Fibroblast of skin of right quadriceps (primary cell): ENCODE measurements at places on chromosomes 3 and 15.

DNA sequence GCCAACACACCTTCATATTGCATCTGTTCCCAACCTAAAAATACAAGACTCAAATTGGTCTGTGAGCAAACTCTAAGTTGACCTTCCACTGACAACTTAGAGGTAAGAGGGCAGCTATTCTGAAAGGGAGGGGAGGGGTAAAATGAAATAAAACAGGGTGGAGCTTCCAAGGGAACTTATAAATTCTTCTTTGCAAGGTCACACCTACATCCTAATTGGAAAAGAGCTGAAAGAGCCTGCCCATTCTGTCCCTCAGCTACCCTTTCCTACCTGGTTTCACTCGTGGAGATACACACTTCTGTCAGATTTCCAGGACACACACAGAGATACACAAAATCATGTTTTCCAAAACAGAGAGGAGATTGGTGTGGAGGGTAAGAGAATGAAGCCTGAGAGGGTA, 1.0 kb downstream of the ILDR1 start:
- no peak for DNase-seq

- DNase-seq = peak; percentile 13
Measured at GRCh38 chr3:30399394-30400181, 206.8 kb upstream of the TGFBR2 start.

- no peak for DNase-seq
Measured at GRCh38 chr15:68798346-68799094, 22.2 kb downstream of the ANP32A start.

DNA sequence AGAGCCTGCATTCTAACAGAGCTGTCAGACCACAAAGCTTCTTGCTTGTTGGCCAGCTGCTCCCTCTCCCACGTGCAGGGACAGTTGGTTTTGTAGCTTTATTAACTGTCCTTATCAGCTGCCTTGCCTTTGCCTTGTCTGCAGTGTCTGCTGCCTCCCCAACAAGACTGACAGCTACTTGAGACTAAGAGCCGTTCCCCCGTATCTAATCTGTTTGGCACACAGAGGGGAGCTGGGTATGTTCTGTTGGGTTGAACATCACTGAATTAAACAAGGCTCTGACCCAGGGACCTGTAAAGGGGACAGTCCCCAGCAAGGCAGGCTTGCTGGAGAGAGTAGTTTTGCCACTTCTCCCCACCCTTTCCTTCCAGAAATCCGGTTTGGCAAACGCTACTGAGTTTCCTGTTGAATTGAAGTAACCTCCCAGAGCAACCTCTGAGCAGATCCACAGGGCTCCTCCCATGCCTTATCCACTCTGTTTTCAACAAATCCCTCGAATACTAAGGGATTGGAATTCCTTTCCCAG, 116.1 kb downstream of the ANP32A start:
- peak; percentile 23 for DNase-seq

- peak; percentile 43 for DNase-seq
Measured at GRCh38 chr15:36888011-36888992, 212.0 kb downstream of the MEIS2 start.

DNA sequence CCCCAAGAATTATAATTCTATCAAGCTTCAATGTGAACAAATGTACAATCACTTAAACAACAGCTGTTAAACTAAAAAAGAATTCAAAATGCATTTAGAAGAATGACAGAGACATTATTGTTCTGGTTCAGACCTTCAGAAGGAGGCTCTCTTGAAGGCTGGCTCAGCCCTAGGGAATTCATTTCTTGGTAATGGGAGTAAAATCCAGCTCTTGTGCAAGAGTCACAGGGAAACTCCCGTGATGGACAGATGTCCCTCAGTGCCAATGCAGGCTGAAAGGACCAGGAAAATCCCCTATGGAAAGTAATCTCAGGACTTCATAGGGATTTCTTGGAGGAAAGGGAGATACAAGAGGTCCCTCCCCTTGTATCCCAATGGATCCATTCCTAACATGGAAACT, 149.9 kb upstream of the STT3B start:
- no peak for DNase-seq

- no peak for DNase-seq
Measured at GRCh38 chr3:194925614-194926013, 239.9 kb downstream of the FAM43A start.

DNA sequence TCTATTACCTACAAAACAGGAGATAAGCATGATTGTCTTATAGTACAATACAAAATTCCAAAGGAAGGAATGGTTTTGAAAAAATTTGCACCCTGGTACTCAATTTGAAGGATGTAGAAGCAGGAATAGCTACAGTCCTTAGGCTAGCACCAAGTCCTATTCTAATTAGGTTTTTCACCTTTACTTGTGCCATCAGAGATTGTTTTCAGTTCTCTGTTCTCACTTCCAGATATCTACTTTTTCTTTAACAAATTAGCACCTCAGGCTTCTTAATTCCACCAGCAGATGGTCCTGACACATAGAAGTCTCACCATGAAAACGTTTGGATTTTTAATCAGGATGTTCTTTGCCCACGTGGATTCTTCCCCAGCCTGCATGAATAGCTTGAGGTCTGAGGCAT, 43.8 kb downstream of the IL5RA start:
- DNase-seq = no peak

- DNase-seq = no peak
Measured at GRCh38 chr3:196390116-196390515, 42.1 kb downstream of the UBXN7 start.

GRCh38 chr3:144437989-144438388, 466.4 kb downstream of the DIPK2A start:
- no peak for DNase-seq

- no peak for DNase-seq
Measured at GRCh38 chr3:157241599-157241998, 81.7 kb upstream of the CCNL1 start.

GRCh38 chr3:50442945-50443579, 60.4 kb downstream of the CACNA2D2 start:
- no peak for DNase-seq

DNA sequence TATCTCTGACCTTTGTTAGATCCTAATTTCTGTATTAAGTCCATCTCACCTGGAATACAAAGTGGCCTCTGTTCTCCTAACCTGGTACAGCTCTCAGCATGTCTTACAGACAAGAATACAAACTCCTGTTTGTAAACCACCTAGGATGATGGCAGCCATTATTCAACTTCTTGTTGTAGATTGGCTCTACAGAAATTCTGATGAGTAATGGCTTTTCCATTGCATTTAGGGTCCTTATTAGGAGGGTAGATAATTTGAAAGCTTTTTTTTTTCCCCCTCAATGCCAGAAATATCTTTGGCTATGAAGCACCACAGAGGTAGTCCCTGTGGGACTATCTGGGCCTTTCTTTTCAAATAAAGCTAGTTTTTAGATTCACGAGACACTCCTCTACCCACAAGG, 9.8 kb downstream of the NR2E3 start:
- no peak for DNase-seq

GRCh38 chr3:23885210-23885609, 31.6 kb downstream of the NKIRAS1 start:
- DNase-seq = no peak

GRCh38 chr3:7272203-7272602, 411.3 kb downstream of the GRM7 start:
- no peak for DNase-seq

DNA sequence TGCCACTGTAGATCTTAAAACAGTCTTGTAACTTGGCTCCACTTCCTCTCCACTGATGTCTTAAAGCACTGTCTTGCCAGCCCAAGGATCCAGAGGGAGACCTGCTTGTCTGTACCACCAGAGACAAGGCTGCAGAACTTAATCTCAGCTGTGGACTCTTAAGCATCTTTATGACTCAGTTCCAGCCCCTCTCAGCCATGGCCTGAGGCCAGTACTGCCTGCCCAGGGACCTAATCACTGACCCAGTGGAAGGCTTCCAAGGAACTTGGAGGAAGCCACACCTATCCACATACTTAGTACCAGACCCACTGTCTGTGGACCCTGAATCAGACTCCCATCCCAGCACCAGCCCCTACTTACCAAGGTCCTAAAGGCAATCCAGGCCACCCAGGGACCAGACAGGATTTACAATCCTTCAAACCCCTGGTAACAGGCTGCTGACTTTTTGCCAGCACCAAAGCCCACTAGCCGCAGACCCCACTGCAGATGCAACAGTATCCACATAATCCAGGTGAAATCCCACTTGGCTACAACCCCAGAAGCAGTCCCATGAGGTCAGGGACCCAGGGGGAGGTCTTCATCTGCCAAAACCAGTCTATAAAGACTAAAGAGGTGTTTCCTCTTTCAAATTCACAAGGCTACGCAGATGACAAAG, 41.9 kb upstream of the PRR20G start:
- DNase-seq = no peak

GRCh38 chr3:144104679-144105078, 133.1 kb downstream of the DIPK2A start:
- no peak for DNase-seq

- DNase-seq = no peak
Measured at GRCh38 chr3:26621176-26621575, 1.4 kb upstream of the LRRC3B start.

GRCh38 chr3:107795514-107796094, 272.8 kb downstream of the BBX start:
- DNase-seq = no peak

GRCh38 chr15:73196113-73196512, 143.8 kb downstream of the NEO1 start:
- no peak for DNase-seq

GRCh38 chr3:4680871-4681300, 187.7 kb downstream of the ITPR1 start:
- peak; percentile 86 for DNase-seq

GRCh38 chr3:118850687-118851086, 184.0 kb downstream of the IGSF11 start:
- DNase-seq = no peak

DNA sequence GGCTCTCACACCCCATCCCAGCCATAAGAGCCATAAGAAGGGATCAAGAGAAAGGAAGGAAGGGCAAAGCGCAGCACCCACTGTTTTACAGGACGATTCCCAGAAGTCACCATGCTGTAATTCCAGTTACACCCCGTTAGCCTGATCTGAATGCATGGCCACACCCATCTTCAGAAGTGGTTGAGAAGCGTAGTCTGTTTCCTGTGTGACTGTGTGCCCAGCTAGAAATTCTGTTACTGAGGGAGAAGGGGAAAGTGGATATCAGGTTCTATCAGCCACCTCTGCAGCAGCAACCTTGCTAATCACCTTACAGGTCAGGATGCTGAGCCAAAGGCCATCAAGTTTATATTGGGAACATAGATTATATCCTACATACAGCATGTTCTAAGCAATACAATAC, 260.0 kb downstream of the ABHD5 start:
- DNase-seq = no peak

- DNase-seq = no peak
Measured at GRCh38 chr3:176696816-176697215, 500.5 kb downstream of the TBL1XR1 start.

- no peak for DNase-seq
Measured at GRCh38 chr3:14510838-14511622, 29.1 kb downstream of the GRIP2 start.

- no peak for DNase-seq
Measured at GRCh38 chr15:35256551-35256950, 171.5 kb upstream of the NANOGP8 start.

GRCh38 chr3:173096140-173096539, 44.9 kb downstream of the SPATA16 start:
- no peak for DNase-seq

DNA sequence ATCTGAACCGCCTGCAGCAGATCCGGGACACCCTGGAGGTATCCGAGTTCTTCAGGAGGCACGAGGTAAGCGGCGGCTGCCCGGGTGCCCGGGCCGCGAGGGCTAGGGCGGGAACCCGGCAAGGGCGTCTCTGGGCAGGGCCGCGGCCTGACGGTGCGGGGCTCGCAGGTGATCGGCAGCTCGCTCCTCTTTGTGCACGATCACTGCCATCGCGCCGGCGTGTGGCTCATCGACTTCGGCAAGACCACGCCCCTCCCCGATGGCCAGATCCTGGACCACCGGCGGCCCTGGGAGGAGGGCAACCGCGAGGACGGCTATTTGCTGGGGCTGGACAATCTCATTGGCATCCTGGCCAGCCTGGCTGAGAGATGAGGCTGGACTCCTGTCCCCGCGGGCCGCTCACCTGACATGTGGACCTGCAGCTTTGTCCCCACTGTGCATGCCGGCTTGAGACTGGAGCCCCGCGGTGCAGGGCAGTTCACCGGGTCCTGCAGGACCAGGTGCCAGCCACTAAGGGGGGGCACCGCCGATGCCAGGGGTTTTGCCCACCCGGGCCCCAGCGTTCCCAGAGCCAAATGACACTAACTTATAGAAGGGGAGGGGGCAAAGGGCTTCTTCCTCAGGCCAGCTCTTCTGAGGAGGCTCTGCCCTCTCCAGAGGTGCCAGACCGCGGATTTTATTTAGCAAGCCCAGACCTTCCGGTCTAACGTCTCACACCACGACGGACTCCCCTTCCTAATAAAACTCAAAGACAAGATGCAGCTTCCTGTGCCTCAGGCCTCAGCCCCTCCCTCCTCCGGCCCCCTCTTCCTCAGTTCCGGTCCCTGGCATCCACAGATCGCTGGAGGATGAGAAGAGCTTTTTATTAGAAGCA, 9.4 kb downstream of the ITPKA start:
- DNase-seq = no peak

DNA sequence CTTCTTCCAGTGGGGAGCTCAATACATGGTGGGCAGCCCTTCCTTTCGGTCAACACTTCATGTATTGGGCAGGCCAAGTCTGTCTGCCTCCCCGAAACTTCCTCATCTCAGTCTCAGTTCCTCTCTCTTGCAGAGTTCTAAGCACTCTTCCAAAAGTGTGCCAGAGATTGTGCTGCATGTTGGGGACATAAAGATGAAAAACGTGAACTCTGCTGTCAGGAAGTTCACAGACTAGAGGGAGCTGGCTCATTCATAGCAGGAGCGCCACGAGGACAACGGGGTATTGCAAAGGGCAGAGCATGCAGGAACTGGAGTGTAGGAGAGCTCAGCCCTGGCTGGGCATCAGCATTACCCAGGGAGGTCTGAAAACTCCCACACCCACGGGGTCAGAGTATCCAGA, 15.3 kb upstream of the EPHB3 start:
- no peak for DNase-seq

GRCh38 chr15:41921639-41922038, 27.8 kb upstream of the SPTBN5 start:
- DNase-seq = no peak

GRCh38 chr3:41418961-41419691, 219.8 kb downstream of the CTNNB1 start:
- DNase-seq = peak; percentile 46

DNA sequence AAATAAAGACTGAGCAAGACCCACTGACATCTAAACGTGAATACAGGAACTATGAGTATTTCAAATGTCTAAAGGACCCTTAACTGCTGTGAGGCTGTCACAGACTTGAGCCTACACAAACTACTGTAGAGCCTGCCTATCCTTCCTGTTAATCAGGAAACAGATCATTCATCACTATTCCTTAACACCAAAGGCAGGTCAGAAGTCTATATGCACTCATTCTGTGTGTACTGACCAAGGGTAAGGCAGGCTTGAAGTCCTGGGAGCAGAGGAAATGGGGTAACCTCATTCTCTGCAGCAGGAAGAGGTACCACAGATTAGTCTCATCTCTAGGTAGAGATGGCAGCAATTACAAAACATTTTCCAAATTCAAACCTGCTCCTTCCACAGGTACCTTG, 30.7 kb downstream of the NPTN start:
- no peak for DNase-seq
